HS-5 (cell line): ENCODE measurements at places on chromosomes 7 and 10.

DNA sequence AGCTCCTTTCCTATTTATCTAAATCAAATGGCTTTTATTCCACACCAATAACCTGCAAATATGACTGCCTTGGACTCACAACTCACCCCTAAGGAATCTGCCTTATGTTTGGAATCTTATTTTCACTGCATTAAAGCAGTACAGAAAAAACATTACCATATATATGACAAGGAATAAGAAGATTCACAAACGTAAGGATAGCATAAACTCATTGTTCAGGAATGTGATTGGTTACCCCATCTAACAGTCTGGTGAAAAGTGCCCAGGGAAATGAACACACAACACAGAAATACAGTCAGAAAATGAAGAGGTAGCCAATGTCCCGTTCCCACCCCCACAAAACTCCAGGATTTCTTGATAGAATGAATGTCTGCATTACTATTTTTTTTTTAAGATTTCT, 2.0 kb downstream of the PPP3CB start:
- DNase-seq, result peak; percentile 87

DNA sequence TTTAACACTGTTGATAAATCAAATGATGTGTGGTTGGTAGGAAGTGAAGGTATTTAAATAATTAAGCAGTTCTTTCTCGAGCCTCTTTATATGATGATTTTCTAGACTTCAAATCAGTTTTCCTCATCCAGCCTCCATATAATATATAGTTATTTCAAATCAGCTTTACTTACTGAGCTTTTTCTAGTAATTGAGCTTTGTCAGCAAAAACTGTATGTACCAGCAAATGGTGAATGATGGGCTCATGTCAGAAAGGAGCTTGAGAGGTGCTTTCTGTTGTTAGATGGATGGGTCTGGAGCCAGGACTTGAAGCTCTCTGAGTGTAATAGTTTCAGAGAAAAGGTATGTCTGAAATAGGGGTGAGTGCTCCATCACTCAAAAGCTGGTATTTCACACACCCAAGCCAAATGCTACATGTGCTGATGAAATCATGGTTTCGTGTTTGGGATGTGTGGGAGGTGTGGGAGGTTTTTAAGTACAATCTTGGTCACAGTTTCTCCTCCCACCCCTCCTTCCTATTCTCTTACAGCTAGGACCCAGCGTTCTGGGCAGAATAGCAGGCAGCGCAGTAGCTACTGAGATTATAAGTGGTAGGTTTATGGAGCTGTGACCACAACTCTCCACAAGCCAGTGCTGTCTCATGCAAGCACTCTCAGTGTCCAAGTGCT, 55.8 kb downstream of the LRMDA start:
- no peak for DNase-seq

DNA sequence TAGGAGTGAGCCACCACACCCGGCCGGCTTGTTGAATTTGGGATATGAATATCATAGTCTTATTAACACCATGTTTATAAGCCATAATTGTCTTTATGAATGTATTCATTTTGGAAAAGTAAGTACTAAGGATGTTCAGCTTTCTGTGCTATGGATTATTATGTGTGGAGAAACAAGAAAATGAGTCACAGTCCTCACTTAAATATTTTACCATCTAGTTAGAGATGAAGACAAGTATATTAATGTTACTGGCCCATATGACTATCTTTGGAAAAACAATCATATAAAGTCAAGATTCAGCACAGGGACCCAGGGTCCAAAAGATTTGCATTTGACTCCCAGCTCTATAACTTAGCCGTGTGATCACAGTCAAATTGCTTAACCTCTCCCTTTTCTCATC, 9.8 kb upstream of the TOMM7 start:
- DNase-seq, result no peak

DNA sequence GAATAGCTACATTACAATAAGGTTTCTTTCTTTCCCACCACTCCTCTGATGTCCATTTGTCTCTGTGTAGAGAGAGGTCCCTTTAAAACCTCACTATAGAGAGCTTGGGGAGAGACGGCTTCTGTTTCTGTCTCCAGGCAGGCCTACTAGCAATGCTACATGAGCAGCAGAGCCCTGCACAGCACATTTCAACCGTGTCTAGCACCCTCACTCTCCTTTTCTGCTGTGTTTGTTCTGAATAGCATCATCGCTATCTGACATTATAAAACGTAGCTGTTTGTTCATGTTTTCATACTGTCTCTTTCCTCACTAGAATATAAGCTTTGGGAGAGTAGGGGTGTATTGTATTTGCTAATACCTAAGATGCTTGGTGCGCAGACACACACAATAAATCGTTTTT, 487.8 kb upstream of the DPP6 start:
- DNase-seq, result no peak

GRCh38 chr7:120920591-120921274, 29.8 kb upstream of the ING3 start:
- no peak for DNase-seq

DNA sequence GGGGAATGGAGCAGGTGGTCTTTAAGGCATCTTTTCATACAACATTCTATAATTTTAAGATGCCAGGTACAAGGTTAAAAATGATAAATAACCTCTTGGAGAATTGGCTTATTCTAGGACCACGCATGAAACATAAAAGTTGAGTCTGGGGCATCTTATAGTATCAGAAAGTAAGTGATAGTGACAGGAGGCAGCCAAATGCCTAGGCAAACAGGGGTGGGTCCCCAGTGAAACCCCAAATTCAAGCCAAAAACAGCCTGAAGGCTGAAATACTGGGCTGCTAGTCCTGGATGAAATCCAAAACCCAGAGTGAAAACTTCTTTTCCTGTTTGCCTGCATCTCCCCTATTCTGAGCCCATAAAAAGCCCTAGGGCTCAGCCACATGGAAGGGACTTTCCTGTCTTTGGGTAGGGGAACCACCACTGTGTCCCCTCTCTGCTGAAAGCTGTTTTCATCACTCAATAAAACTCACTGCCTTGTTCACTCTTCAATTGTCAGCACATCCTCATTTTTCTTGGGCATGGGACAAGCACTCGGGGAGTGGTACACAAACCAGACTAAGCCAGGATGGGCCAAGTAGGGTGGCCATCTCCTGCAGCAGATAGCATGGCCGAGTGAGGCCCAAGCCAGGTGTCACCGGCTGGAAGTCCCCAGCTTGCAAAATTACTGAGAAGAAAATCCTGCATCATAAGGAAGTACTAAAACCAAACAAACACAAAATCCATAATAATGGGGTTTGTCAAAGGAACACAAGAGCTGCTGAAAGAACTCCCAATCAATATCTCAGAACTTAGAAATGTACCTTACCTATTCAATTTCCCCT, 241.6 kb upstream of the GALNT17 start:
- DNase-seq, result no peak

GRCh38 chr7:98472521-98472954, 71.6 kb upstream of the BAIAP2L1 start:
- no peak for DNase-seq

- DNase-seq, result no peak
Measured at GRCh38 chr7:48388911-48389310, 217.7 kb downstream of the ABCA13 start.

DNA sequence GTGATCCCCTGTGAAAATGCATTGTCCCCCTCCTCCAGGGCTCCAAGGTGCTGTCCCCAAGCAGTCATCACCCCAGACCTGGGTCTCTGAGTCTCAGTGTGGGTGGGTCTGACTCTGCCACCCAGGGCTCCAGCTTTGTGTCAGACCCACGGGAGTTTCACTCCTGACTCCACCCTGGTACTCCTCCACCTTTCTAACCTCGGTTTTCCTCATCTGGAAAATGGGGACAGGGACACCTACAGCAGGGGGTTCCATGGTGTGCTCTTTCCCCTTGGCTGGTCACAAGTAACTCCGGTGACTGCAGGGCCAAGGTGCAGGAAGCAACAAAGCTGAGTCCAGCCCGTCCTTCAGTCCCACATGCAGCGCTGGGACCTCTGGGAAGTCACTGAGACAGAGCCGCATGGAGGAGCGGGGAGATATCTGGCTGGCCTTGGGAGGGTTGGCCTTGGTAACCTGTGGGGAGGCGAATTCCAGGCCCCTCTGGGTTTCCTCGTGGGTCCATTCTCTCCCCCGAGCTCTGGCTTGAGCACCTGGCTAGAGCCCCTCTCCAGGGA, 41.8 kb upstream of the RABGEF1 start:
- DNase-seq, result no peak

GRCh38 chr10:71750124-71750841, 23.0 kb downstream of the VSIR start:
- DNase-seq, result no peak
